Non-pigmented ciliary epithelial cell (primary cell): ENCODE measurements at places on chromosomes 1 and 21.
A peak's percentile ranks its signal among the peaks of the same experiment; 100 is the strongest.

GRCh38 chr21:32207406-32207716 is 71.5 kb downstream of the MIS18A start:
- no peak for DNase-seq

- peak; percentile 13 for DNase-seq
These were observed 68.5 kb downstream of the RGS2 start for GRCh38 chr1:192877283-192877886.

DNA sequence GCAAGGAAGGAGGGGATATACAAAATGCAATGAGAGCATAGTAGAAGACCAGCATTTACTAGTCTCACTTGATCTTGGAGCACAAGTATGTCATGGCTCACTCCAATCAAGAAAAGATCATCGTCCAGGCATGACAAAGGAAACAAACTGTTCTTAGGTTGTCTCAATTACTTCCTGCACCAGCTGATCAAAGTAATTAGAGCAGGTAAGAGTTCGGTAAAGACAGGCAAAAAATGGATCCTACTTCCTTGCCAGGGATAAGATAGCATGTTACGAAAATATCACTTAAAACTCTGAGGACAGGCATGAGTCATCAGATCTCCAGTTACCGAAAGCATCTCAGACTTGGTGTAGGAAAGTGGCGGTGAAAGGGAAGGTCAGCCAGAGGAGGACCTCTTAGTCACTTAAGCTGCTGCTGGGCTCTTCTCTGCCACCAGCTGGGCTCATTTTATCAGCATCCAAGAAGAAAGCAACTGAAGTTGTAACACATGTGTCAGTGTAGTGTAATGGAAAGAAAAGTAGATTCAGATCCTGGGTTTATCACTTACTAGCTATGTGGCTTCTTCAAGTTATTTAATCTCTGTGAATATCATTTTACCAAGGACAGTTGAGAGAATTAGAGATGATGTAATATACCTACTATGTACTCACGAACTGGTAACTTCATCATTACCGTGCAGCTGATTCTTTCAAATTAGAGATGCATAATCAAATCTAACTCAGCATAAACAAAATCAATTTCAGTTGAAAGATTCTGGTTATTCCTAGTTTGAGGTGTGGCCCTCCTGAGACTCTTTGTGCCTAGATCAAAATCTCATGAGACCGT is 46.8 kb downstream of the XCL1 start:
- peak; percentile 61 for DNase-seq

- DNase-seq, result no peak
These were observed 102.6 kb downstream of the KCNK2 start for GRCh38 chr1:215185067-215185620.

DNA sequence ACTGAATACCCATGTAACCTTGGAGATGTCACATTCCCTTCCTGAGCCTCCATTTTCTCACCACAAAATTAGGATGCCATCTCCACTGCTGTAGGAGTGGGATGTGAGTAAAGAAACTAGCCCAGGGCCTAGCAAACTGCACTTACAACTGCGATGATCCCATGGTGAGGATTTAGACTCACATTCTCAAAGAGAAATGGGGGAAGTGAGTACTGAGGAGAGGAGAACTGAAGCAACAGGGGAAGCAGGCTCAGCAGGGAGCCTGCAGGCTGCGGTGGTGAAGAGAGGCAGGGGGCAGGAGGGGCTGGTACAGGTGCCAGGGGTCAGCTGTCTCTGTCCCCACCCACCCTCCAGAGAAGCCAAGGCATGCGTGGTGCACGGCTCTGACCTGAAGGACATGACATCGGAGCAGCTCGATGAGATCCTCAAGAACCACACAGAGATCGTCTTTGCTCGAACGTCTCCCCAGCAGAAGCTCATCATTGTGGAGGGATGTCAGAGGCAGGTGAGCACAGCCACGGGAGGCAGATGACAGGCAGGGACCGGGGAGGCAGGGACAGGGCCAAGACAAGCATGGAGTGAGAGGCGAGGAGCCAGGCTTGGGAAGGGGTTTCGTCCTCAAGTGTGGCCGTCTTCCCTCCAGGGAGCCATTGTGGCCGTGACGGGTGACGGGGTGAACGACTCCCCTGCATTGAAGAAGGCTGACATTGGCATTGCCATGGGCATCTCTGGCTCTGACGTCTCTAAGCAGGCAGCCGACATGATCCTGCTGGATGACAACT is 16.4 kb upstream of the ATP1A4 start:
- no peak for DNase-seq

DNA sequence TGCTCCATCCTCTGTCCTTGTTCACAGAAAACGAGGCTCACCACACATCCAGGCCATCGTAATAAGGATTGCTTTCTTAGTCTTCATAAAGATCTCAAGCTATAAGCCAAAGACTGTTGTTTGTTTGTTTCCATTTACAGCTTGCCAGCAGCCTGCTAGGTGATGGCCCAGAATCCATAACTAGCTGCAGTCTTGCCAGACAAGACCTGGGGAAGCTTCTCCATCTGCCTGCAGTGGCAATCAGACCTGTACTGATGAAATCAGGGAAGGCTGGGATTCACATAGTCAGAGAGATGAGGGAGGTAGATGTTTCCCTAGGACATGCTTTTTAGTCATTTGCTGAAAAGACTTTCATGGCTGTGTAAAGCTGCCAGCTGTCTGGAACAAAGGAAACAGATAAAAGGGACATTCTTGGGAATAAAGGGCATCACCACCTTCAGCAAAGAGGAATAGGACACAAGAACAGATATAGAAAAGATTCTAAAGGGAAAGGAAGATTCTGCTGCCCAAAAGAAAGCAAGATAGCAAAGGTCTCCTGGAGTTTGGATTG is 51.0 kb downstream of the MT1HL1 start:
- no peak for DNase-seq

- no peak for DNase-seq
These were observed 41.6 kb downstream of the MATN1 start for GRCh38 chr1:30681782-30682181.

GRCh38 chr21:33751120-33751519 is 108.8 kb downstream of the ITSN1 start:
- no peak for DNase-seq

GRCh38 chr1:33295023-33295422 is 25.9 kb downstream of the A3GALT2 start:
- DNase-seq, result no peak

DNA sequence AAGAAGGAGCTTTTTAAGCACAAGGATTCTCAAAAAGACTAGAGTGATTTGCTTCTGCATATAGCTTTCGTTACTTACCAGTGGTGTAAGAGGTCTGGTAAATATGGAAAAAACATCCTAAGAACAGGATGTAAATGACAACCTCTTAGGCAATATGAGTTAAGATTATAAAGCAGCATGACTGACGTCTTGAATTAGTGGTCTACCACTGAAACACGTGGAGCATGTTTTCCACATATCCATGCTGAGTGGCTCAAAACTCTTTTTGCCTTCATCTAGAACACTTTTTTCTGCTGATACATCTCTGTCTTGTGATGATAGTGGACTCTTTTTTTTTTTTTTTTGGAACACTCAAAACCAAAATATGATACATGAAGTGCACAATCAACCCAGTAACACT is 44.6 kb downstream of the RCAN1 start:
- DNase-seq, result no peak

DNA sequence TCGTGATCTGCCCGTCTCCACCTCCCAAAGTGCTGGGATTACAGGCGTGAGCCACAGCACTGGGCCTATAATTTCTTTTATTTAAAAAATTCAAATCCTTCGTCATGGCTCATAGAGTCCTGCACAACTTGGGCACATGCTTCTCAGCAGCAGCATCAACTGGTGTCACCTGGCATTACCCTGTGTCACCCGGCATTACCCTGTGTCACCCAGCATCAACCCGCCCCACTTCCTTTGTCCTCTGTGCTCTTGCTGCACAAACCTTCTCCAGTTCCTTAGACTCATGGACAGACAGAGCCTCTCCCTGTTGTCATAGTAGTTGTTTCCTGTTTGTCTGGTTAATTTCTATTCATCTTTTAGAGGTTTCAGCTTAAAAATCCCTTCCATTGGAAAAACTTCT is 121.2 kb upstream of the SERBP1 start:
- DNase-seq, result no peak

DNA sequence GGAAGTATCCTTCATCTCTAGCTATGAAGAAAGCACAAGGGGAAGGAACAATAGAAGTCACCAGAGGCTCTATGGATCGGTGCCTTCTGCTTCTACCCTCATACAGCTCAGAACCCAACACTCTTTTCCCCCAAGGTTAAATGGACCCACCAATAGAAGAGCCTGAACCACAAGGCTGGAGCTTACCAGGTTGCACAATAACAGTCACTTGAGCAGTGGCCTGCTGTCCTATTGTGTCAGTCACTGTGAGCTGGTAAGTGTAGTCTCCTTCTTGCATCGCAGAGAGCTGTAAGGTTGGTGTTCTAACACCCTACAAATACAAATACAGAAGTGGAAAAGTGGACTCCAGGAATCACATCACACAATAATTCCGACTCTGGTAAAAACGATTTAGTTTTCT is 103.0 kb downstream of the KIAA0319L start:
- no peak for DNase-seq

GRCh38 chr1:67209521-67209920 is 43.3 kb downstream of the IL23R start:
- DNase-seq, result no peak

GRCh38 chr21:42006765-42007164 is 3.4 kb downstream of the ZBTB21 start:
- DNase-seq, result no peak

GRCh38 chr1:174399211-174399610 is 48.6 kb upstream of the GPR52 start:
- DNase-seq, result no peak

DNA sequence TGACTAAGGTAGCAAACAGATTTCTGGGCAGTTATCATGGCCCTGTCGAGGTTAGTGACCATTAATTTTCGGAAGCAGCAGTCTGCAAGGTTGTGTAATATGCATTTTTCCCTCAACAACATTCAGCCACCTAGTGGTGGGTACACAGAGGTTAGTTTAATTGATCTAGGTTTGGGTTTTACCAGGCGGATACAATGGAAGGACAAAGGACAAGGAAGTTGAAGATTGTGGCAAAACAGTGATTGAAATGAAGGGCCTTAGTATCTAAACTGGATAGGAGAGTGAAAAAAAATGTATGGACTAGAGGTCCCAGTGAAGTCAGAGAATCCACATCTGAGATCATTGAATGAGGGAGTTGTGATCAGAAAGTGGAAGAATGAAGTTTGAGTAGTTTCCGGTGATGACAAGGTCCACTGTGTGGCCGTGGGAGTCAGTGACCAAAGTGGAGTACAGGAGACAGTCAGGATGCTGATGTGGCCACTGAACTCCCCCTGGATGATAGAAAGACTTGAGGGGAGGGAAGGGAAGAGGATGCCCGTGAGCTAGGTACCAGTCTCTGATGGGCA is 2.8 kb downstream of the ARMH1 start:
- no peak for DNase-seq

GRCh38 chr1:86460998-86461397 is 7.7 kb upstream of the CLCA1 start:
- DNase-seq, result no peak

- no peak for DNase-seq
These were observed 118.7 kb downstream of the CASZ1 start for GRCh38 chr1:10677491-10678391.

GRCh38 chr1:87329526-87330056 is 911 bp downstream of the LMO4 start:
- DNase-seq, result no peak
